ENCODE measurements at places on chromosomes 11 and 22.

GRCh38 chr11:35292279-35292678, 127.1 kb downstream of the SLC1A2 start:
- DNase-seq: peak; percentile 34

DNA sequence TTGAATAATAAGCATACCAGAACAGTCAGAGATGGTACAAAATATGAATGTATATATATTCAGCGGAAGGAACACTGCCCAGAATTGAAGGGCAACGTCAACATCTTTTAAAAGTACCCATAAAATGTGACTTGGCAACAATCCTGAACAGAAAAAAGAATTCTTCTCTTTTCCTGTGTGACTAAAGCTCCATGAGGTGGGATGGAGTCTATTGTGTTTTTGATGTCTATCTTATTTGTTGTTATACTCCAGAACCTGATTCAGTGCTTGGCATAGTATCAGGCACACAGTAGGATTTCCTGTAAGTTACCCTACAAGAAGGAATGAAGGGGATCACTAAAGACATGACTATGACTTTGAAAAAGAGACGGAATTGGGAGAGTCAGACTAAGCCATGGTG, 10.3 kb downstream of the LDLRAD3 start:
- DNase-seq: no peak

DNA sequence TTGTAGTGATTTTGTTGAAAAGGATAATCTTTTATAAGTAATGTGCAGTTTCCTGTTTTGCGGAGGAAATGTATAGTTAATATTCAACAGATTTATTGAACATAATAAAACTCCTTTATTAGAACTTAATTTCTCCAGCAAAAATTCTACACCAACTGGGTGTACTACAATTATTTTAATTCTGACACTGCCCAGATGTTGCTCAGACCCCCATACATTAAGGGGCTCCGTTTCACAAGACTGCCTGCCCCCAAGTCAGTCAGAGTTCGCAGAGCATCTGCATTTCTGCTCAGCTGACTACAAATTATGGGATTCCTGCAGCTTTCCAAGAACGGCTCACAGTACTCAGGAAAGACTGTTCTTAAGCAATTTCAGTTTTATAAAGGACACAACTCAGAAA, 6.2 kb downstream of the CEP57 start:
- no peak for DNase-seq

- DNase-seq: no peak
These were observed 4.2 kb downstream of the SCGB1A1 start for GRCh38 chr11:62423012-62423411.

- peak; percentile 55 for DNase-seq
These were observed 18.6 kb downstream of the GRAMD4 start for GRCh38 chr22:46638601-46639431.

DNA sequence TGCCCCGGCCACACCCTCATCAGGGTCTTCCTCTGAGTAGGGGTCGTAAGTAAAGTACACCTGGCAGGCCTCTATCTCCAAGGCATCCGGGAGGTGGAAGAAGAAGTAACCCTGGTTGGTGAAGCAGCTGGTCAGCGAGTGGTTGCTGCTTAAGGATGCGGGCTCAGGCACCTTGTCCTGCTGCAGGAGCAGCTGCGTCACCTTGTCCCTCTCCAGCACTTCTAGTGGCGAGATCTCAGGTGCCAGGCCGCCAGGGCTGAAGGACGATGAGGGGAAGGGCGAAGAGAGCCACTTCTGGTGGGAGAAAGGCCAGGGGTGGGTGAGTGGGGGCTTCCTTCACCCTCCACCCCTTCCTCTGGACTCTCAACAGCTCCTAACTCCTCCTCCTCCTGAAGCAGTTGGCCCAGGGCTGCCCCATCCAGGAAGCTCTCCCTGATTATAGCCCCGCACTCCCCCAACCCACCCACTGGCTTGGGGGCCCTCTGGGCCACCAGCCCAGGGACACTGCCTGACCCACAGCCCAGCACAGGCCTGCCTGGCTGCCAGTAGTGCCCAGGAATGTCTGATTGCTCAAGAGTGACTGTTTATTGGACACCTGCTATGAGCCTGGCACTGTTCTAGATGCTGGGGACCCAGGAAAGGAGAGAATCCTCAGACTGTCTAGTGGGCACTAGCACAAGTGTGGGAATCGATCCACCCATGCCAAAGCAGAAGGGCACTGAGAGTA, 19.2 kb upstream of the TMPRSS6 start:
- no peak for DNase-seq

DNA sequence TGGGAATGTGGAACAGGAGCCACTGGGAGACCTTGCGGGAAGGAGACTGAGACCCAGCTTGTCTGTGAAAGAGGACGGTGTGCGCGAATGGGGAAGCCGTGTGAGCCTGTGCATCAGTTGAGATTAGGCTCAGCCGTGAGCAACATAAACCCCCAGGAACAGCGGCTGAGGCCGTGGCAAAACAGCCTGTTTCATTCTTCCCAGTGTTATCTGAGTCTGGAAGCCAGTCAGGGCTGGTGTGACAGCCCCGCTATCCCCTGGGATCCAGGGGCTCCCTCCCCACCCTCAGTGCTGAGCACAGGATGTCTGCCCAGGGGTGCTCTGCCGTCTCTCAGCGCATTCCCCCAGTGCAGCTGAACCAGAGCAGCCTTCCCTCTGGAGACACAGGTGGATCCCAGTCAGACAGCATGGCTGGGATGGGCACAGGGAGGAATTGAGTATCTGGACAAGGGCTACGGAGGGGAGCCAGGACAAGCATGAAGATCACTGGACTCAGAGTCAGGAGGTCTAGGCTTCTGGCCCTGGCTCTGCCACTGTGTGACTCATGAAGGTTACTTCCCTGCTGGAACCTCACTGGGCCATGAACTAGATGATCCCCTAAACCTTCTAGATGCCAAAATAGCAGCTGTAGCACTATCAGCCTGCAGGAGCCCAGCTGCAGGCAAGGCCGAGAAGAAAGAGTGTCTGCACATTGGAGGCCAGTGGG, 8.6 kb downstream of the OAF start:
- DNase-seq: no peak

GRCh38 chr22:34102633-34103032, 182.4 kb upstream of the LARGE1 start:
- DNase-seq: no peak
